ENCODE measurements at places on chromosomes 7 and 10.

DNA sequence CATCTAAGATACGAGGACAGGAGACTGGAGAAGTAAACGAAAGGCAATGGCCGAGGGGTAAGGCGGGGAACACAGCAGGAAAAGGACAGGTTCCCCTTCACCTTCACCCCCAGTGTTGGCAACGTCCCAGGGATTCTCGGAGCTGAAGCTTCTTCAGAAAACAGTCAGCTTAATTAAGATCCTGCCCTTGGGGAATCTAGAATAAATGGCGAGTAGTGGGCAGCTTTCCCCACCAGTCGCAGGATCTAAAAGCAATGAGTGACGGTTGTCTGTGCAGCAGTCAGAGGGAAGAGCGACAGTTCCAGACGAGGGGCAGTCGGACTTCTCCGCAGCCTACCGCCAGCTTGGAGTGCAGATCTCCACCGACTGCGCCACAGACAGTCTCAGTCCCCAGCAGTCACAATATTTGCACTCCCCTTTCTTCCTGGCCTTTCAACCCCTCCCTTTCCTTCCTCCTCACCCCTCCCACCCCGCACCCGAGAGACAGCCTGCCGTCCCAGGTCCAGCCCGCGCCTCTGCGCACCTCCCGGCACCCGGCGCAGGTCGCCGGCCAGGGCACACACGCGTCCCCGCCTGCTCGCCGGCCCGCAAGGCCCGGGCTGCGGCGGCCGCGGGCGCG, 10.9 kb upstream of the SP8 start:
- DNase-seq: no peak

GRCh38 chr7:33926535-33926934, 21.2 kb downstream of the BMPER start:
- no peak for DNase-seq

DNA sequence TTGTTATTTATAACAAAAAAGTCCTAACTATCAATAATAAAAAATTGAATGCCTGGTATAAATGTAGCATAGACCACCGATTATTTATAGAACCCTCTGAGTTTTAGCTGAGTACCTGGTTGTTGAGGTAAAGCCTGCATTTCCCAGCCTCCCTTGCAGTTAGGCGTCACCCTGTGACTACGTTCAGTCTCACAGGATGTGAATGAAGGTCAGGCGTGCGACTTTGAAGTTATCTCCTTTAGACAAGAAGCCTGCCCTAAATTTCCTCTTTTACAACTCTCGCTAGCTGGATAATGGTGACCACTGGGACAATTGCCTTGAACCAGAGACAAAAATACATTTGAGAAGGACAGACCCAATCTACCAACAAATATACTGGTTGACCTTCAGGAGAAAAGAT, 67.5 kb upstream of the TES start:
- DNase-seq: no peak

DNA sequence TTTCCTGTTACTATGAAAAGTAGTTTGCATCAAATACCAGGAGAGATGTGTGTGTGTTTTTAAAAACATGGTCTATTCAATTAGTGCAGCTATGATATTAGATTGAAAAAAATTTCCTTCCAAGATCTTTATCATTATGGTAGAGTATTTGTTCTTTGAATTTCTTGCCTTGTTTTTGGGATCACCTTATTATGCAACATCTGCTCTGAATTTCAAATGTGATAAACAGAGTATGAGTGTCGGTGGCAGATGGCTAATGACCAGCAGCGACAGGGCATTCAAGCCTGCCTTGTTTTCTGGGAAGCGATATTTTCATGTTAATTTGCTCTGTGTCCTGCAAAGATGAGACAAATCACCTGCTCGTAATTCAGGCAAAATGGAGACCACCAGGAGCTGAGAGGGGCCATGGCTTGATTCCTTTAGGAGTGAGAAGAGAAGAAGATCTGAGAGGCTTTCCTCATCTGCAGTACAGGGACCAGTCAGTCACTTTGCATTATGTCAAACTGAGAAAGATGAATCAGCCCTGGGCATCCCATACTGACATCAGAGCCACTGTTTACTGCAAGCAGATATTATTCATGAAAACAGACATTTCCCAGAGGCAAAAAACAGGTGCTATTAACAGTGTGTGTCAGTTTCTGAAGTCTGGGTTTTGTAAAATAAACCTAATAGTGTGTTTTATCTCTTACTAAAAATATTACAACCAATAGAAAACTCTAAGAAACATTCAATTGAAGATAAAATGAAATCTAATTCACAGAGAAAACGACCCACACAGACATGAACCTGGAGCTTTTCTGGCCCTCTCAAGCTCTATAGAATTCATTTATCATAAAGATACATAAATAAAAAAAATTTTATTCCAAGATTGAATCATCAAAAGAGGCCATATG, 67.6 kb downstream of the CDK6 start:
- DNase-seq: no peak

DNA sequence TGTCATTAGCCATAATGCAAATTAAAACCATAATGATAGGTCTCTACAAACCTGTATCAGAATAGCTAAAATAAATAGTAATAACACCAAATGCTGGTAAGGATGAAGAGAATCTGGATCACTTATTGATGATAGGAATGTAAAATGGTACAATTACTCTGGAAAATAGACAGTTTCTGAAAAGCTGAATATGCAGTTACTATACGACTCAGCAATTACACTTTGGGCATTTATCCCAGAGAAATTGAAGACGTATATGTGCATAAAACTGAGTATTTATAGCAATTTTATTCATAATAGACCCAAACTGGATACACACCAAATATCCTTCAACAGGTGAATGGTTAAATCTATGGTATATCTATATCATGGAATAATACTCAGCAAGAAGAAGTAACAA, 7.9 kb downstream of the RPA3 start:
- DNase-seq: no peak

DNA sequence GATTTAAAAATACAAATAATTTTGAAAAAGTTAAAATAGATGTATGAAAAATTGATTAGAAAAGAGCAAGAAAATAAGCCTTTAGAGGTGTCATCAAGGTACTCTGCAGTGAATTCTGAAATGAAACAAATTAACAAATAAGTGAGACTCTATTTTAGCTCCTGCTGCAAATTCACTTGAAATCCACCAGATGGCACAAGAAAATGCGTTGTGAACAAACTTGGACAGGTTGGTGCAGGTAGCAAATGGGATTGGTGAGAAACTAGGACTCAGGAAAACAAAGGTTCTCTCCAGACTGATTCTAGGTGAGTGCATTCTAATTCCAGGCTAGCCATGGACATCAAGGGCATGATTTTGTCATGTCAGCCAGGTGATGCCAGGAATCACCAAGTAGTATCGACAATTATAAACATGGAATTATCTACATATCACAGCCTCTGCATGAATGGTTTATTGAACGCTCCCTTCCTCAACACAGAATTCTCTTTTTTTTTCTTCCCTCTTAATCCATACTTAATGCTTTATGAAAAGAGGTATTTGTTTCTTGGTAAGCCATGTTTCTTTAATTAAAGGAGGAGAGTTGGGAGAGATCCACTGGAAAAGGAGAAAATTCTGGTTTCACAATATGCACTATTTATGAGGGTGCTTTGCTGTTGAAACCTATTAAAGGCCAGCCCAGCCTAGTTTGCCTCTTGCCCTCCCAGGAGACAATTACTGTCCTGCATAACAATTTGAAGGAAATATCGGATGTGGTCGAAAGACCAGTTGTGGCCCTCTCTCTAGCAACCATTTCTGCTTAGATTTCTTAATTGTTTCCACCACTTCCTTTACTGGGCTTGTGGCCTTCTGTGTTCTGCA, 118.1 kb downstream of the ZNF365 start:
- no peak for DNase-seq

DNA sequence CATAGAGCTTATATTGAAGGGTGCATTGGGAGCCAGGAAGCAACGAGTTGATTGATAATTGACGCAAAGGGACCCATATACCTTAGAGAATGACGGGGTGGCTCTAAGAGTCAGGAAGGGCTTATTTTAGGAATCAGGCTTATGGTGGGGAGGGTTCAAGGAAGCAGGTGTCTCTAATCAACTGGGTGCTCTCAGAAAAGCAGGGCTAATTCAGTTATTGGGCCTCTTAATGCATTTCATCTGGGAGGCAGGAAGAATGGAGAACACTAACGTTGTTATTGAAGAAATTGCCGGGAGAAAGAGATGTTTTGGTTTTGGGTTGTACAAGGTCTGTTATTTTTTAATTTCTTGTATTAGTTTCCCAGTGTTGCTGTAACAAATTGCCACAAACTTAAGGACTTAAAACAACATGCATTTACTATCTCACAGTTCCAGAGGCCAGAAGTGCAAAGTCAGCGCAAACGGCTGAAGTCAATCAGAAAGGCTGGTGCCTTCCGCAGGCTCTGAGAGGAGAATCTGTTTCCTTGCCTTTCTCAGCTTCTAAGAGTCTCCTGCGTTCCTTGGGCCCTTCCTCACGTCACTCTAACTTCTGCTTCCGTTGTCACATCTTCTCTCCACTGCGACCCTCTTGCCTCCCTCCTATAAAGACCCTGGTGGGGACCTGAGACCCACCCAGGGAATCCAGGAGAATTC, 328.4 kb upstream of the C7orf33 start:
- DNase-seq: no peak

DNA sequence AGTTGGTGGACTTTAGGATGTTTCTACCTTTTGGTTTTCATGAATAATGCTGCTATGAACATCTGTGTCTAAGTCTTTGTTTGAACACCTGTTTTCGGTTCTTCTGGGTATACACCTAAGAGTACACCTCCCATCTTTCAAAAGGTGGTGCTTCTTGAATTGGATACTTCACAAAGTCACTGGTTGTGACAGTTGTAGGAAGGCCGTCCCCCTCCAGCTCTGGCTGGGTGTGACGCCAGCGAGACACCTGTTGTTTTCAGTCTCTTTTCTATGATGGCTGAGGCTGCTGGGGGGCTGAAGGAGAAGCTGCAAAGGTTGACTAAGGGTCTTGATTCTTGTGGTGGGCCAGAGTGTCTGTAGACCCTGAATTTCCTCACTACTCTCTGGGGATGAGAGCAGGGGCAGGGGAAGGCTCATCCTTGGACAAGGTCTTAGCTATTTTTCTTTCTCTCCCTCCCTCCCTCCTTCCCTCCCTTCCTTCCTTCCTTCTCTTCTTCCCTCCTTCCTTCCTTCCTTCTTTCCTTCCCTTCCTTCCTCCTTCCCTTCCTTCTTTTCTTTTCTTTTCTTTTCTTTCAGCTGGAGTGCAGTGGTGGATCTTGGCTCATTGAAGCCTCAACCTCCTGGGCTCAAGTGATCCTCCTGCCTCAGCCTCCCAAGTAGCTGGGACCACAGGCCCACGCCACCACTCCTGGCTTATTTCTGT, 5.6 kb downstream of the NEURL1 start:
- no peak for DNase-seq

- DNase-seq: no peak
Measured at GRCh38 chr7:94683066-94683465, 27.1 kb upstream of the SGCE start.

GRCh38 chr10:126569513-126570244, 100.8 kb downstream of the C10orf90 start:
- no peak for DNase-seq

GRCh38 chr7:111159426-111159825, 68.5 kb downstream of the LRRN3 start:
- DNase-seq: no peak

DNA sequence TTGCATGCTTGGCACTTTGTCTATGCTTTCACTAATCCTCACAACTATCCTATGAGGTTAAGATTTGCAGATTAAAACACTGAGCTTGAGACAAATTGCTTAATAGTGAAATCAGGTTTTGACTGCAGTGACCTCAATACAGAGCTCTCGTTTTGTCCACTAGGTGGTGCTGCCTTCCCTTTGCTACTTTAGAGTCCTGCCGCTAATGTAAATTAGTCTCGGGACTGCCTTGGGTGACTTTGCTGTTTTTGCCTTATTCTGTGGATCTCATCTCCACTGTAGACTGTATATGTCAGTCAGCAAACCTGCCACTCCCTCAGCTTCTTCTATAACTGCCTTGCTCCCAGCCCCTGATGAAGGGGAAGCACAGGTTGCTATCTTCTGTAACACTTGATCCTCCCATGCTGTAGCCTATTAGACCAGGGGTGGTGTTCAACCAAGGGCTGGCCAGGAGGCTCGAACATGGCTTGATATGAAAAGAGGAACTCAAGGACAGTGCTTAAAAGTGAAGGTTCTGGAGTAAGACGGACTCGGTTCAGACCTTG, 26.0 kb downstream of the ASB4 start:
- DNase-seq: no peak

DNA sequence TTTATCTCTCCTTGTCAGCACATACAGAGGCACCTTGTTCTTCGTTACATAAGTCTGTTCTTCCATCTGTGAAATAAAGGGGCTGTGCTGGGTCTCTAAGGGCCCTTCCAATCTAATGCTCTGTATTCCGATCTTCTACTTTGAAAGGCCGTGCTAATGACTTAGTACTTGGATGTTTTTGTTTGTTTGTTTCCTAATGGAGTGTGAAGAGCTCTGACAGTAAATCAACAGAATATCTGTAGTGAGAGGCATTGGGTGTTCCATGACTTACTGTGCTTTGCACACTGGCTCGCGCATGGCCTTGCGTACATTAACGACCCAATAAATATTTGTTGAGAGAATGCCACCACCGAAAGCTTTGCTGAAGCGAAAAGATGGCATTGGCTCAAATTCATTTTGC, 162.1 kb downstream of the CHN2 start:
- no peak for DNase-seq

DNA sequence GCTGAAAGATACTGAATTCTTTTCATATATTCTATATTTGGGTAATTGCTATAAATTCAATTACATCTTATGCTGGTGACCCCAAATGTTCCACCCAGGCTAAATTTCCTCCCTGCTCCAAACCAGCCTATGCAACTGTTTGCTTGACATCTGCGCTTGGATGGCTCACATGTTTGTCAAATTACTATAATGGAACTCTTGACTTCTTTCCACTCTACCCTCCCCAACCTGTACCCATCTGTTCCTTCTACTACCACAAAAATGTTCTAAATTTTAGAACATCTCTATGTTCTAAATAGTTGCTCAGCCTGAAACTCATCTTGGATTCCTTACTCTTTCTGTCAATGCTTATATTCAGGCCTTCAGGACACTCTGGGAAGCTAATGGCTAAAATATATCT, 249.9 kb upstream of the SMIM30 start:
- DNase-seq: no peak

DNA sequence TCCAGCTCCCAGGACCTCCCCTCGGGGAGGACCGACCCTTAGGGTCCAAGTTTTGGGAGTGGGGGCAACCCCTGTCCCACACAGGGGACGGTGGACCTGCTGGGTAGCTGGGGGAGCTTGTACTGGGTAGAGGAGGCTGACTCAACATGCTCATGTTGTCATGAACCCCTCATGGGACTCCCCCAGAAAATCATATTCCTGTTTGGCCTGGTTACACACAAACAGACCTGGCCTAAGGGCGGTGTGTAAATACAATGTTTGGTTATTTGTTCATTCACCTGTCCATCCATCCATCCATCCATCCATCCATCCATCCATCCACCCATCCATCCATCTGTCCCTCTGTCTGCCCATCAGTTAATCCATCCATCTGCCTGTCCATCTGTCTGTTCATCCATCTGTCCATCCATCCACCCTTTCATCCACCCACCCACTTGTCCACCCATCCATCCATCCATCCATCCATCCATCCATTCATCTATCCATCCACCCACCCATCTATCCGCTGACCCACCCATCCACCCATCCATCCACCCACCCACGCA, 92.9 kb downstream of the DNAJB6 start:
- no peak for DNase-seq

- no peak for DNase-seq
Measured at GRCh38 chr7:104045183-104045582, 55.7 kb upstream of the RELN start.

- no peak for DNase-seq
Measured at GRCh38 chr10:58268454-58268945, 462 bp upstream of the CISD1 start.
